Stimulated activated CD4-positive, alpha-beta T cell treated with anti-CD3 and anti-CD28 coated beads, Interleukin-2, amount 100 ng/mL, for 48 hours (primary cell): ENCODE measurements at places on chromosomes 1 and 21.

DNA sequence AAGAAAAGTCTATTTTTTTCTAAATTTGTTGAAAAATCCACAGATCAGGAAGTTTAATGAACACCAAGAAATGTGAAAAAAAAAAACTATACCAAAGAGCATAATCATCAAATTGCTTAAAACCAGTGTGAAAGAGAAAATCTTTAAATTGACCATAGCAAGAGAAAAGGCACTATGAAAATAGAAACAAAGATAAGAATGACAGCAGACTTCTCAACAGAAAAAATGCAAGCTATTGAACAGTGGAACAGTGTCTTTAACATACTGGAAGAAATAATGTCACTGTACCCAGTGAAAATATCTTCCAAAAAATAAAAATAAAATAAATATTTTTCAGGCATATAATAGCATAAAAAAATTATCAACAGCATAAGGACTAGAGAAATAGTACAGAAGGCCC is 243.0 kb upstream of the GJB5 start:
- no peak for DNase-seq

- DNase-seq, result no peak
Observed at GRCh38 chr1:221477252-221477651, 264.6 kb downstream of the DUSP10 start.

DNA sequence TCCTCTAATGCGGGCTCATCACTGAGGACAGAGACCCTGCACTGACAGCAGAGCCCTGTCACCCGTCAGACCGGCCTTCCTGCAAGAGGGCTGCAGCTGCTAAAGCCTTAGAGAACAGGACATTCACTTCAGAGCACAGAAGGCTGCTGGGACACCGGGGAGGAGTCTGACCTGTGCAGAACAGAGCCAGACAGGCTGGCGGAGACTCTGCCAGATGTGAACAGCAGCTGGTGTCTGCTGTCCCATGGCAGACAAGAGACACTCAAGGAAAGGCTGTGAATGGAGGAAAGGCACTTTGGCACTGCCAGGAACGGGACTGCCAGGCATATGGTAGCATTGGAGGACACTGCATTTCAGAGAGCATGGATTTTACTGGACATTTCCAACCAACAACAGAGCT is 21.4 kb downstream of the MRAP start:
- DNase-seq, result no peak

- DNase-seq, result no peak
Observed at GRCh38 chr1:220810963-220811362, 24.2 kb downstream of the MTARC1 start.

- no peak for DNase-seq
Observed at GRCh38 chr1:115069659-115070308, 19.5 kb downstream of the TSPAN2 start.

DNA sequence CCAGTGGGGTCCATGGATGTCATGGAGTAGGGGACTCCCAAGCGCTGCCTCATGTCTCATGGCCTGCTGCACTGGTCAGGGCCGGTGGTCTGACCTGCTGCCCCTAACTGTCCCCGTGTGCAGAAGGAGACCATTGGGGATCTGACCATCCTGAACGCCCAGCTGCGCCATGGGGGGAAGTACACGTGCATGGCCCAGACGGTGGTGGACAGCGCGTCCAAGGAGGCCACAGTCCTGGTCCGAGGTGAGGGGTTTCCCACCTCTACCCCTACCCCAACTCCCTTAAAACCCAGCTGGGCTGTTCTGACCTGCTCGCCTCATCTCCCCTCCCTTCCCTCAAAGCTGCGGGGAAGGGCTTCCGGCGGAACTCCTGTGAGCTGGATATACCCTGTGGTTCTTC is 18.6 kb downstream of the TMEM81 start:
- no peak for DNase-seq

- DNase-seq, result no peak
Observed at GRCh38 chr1:228851618-228852017, 116.3 kb downstream of the RHOU start.

DNA sequence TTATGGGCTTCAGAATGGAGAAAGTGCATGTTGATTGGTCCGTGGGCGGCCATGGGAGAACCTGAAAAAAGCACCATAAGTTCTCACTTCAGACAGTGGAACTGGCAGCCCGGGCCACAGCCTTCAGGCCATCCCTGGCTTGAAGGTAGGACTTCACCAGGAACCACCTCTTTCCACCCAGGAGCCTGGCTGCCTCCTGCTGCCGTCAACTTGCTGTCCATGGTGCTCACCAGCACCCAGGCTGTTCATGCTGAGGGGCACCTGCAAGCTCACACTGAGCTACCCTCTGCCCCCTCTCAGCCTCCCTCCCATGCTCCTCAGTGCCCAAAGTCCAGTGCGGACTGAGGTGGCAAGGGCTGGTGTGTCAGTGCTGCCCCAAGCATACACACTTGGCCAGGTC is 12.9 kb upstream of the FNBP1L start:
- no peak for DNase-seq

- peak; percentile 24 for DNase-seq
Observed at GRCh38 chr1:84959294-84959693, 37.6 kb downstream of the MCOLN2 start.

DNA sequence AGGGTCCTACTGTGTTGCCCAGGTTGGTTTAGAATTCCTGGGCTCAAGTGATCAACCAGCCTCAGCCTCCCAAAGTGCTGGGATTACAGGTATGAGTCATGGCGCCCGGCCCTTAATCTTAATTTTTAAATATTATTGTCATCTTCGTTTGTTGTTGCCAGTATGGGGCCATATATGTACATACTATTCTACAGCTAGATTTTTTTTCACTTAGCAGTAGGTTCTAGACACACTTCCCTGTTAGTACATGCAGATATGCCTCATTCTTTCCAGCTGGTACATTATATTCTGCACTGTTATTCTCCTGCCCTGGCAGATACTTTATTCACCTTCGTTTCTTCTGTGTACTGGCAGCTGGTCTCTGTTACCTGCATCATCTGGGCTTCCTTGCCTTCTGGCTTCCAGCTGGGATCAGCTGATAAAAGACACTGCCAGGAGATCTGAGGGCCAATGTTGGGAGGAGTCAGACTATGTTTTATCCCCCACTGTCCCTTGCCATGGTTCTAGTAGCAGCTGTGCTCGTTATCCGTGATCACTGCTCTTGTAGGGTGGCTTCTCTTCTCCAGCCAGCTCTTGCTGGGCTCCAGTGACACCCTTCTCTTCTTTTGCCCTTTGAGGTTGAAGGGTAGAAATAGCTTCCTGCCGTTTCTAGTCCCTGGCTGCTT is 24.7 kb downstream of the ST3GAL3 start:
- DNase-seq, result no peak

DNA sequence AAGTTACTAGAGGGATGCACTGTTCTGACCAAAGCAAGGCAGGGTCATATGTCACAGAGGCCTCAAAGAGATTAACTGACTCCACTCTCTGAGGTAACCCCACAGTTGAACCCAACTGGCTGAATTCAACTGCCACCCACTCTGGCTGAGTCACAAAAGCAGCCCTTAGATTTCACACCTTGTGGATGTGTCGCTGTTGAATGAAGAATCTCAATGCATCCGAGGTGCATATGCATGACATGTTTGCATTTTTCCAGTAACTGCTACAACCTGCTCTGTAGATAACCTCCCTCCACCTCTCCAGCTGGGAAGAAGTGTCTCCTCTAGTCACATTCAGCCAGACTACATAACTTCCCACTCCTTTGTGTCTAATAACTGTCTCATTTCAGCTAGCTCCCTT is 27.9 kb upstream of the KIF21B start:
- no peak for DNase-seq

GRCh38 chr1:36300526-36300925 is 5.6 kb upstream of the SH3D21 start:
- no peak for DNase-seq

GRCh38 chr1:78045926-78046778 is at the start of gene GIPC2:
Gene GIPC2 (plus strand): TSS chr1:78045966. CDS start chr1:78046095, 129 bp downstream.
- peak; percentile 29 for DNase-seq

DNA sequence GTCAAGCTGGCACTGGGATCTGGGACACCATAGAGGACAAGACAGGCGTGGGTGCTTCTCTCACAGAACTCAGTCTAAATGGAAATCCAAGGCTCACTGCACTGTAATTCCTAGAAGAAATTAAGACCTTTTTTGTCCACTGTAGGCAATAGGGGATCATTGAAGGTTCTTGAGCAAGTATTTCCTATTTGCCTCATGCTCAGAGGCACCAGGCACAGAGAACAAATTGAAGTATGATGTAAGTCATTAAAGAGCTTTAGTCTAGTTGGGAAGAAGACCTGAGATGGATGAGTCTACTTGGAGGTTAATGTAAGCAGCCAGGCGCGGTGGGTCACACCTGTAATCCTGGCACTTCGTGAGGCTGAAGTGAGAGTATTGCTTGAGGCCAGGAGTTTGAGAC is 34.6 kb downstream of the EIF2D start:
- DNase-seq, result no peak

DNA sequence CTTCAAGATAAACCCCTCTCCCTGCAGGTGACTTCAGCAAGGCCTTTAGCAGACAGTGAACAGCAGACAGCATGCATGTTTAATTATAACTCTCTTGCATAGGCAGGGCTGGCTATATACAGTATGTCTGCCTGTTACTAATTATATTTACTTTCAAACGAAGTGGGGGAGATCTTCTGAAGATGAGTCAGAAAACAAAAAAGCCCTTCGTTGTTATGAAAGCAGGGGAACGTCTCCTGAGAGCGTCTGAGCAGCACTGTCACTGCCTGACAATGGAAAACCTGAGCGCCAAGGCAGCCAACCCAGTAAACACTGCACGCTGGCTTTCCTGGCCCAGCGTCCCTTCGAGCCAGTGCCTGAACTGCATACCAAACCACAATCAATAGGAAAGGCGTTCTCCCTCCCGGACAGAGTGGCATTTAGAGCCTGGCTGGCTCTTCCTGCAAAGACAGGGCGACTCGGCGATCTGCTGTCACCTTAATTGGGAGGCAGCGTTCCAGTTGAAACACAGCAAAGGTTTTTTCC is 54.1 kb downstream of the TOMM20 start:
- peak; percentile 58 for DNase-seq

DNA sequence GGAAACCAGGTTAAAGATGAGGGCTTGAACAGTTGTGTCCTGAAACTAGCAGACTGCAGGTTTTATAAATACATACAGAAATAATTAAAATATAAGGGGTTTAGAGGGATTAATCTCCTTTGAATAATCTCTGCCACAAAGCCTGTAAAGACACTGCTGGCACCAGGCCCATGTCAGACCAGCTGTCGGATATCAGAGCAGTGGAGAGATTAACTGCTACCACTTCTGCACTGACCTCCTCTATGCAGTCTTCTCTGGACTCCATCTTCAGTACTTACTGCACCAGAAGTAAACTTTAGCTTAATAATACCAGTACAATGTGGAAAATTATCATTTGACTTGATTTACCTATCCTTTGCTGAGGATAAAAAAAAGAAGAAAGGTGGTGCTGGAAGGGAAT is 128.6 kb downstream of the LHX4 start:
- DNase-seq, result no peak
